Jurkat, Clone E6-1 (cell line): ENCODE measurements at places on chromosomes 1 and 21.

GRCh38 chr1:163588796-163589195, 267.0 kb downstream of the NUF2 start:
- DNase-seq: no peak

DNA sequence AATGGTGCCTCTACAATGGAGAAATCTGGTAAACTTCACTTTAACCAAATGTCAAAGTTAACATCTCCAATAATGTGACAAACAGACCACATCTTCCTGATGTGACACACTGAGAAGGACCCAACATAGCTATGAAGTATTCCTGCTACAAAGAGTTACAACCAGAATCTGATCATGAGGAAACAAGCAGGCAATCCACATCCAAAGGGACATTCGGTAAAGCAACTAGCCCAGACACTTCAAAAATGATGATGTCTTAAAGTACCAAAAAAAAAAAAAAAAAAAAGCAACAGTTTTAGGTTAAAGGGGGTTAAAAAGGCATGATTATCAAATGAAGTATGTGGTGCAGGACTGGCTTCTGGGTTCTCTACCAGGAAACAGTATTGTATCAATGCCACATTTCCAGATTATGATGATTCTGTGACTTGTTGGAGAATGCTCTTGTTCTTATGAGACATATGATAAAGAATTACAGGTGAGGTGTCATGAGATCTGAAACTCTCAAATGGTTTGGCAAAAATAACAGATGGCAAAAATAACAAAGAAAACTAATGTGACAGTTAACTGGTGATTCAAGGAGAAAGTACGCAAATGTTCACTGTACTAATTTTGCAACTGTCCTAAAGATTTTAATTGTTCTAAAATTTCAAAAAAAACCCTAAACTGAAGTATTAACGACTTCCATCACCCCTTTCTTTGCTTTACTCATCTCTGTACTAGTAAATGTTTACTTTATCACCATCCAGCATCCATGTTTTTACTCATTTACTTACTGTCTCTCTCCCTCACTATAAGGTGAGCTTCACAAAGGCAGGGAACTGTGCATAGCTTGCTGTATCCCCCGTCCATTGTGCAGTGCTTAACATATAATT, 2.8 kb downstream of the CD58 start:
- DNase-seq: no peak

DNA sequence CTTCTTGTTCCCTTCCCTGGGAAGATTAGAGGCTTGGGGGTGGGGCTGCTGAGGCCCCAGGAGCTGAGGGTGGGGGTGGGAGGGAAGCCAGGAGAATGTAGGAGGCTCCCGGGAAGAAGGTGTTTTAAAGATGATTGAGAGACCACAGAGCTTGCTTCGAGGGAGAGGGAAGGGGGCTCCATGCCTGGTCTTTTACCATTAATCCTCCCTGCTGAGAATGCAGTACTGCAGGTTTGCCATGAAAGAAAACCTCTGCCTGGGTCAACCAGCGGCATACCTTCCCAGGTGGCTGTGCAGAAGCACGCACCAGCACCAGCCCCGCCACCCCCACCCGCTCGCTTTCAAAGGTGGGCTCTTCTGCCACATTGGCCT, 15.4 kb downstream of the ABCA4 start:
- no peak for DNase-seq

- peak; percentile 78 for DNase-seq
Measured at GRCh38 chr1:153598309-153599172, 14.4 kb downstream of the S100A16 start.

GRCh38 chr1:43968348-43968948, 1.4 kb upstream of the DPH2 start:
- DNase-seq: no peak

DNA sequence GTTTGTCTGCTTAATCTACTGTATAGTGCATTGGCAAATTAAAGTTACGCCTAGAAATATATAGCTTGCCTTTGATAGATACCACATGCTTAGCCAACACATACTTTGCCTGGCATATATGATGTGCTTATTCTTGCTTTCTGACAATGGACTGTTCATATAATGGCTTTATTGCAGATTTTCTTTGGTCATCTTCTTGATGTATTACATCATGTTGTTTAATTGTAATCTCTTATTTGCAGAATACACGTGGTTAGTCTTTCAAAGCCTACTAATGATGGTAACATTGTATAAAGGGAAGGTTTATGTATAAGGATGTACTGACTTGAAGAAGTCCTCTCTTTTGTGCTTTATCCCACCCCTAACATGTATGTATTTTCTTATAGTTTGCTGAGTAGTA, 201.5 kb downstream of the PDE4B start:
- DNase-seq: no peak

GRCh38 chr1:18166341-18166740, 58.7 kb downstream of the IGSF21 start:
- DNase-seq: no peak

DNA sequence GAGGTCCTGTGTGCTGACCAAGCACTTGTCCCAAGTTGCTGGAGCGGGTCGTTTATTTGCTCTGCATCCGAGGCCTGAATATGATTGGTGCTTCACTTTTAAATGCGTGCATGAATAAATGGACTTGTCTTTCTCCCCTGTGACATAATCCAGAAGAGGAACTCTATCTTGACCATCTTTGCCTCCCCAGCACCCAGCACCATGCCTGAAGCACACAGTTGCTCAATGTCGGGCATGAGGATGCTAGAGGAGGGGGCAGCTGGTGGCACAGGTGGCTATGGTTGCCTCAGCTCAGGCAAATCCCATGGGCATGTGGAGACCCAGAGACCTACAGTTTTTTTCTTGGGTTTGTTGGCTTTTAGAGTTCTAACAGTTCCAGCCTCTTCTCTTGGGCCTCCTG, 142.6 kb downstream of the KAZN start:
- DNase-seq: no peak
